ENCODE measurements at places on chromosomes 7 and 10. TPM values are rescaled to one million over a fixed set of nuclear protein-coding genes. Genes with fewer than 3 reads are reported as not detected.

DNA sequence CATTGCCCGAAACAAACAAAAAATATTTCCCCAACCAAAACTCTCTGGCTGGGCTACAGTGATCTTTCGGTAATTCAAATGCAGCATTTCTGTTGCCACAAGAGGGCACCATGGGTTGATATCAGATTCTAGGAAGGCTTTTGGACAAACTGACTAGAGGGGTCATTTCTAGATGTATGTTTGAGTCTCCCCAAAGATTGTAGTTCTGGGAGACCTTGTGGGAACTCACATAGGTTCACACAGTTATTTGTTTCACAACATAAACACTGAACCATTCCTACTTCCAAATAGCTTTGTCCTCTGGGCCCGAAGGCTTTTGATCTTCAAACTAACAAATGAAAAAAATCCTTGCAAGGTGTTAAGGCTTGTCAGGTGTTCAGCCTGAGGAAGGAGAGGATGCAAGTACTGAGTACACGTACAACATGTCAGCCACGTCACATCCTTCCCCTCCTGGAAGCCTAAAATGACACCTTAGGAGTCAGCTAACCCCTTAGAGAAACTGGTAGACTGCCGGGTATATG, 37.0 kb upstream of the IL15RA start:
- peak overlapping the region; percentile 80 for H3K27ac ChIP-seq
- H3K36me3 ChIP-seq: peaks cover 73% of the 10 kb centered on the region

GRCh38 chr7:38368191-38368605, 94.8 kb upstream of the TARP start:
- peak; percentile 73 for DNase-seq
- peak overlapping the region; percentile 66 for H3K4me3 ChIP-seq
- no peaks in the 10 kb centered on the region for H3K27me3 ChIP-seq
- peaks cover 44% of the 10 kb centered on the region for H3K4me1 ChIP-seq

- peaks cover 9% of the 10 kb centered on the region for H3K27me3 ChIP-seq
- H3K4me1 ChIP-seq: peaks cover 17% of the 10 kb centered on the region
- no peaks in the 10 kb centered on the region for H3K36me3 ChIP-seq
- no peak overlapping the region for H3K4me3 ChIP-seq
- DNase-seq: no peak
- no peak overlapping the region for H3K27ac ChIP-seq
Observed at GRCh38 chr7:128735436-128735835, 3.7 kb upstream of the CALU start.

GRCh38 chr7:24885305-24885704, 94.7 kb downstream of the OSBPL3 start:
- H3K4me3 ChIP-seq: no peak overlapping the region
- no peak overlapping the region for H3K27ac ChIP-seq
- H3K4me1 ChIP-seq: no peaks in the 10 kb centered on the region
- peaks cover 10% of the 10 kb centered on the region for H3K36me3 ChIP-seq

- DNase-seq: no peak
- H3K27me3 ChIP-seq: no peaks in the 10 kb centered on the region
- H3K36me3 ChIP-seq: no peaks in the 10 kb centered on the region
- no peak overlapping the region for H3K27ac ChIP-seq
- H3K4me3 ChIP-seq: no peak overlapping the region
Observed at GRCh38 chr7:156001496-156002260, 189.4 kb upstream of the SHH start.

GRCh38 chr7:80480566-80480965, 31.3 kb downstream of the GNAT3 start:
- H3K4me3 ChIP-seq: no peak overlapping the region
- H3K36me3 ChIP-seq: no peaks in the 10 kb centered on the region
- no peaks in the 10 kb centered on the region for H3K4me1 ChIP-seq

DNA sequence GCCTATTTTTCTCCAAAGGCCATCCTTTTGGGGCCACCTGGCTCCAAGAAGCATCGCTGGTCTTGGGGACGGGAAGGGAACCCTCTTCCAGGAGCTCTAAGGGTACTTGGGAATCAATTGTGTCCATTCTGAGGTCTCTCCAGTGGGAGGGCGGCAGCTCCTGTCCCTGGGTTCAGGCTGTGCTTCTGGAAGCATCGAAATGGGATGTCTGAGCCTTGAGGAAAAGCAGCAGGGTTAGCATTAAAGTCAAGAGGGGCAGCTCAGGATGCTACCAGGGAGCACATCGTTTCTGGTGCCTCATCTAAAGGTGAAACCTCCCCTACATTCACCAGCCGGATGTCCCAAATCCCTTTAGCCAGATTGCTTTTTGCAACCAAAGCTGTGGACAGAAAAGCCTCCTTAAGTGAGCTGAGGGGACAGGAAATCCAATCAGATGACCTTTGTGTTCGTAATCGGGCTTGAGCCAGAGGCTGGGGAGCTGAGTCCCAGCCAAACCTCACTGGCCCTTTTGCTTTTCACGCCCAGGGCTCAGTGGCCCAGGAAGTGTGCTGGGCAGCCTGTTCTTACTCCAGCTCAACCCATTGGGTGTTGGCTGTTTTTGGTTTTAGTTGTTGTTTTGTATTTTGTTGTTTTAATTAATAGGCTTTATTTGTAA, 88.8 kb upstream of the ANLN start:
- no peak for DNase-seq
- H3K4me3 ChIP-seq: no peak overlapping the region
- no peaks in the 10 kb centered on the region for H3K36me3 ChIP-seq
- no peaks in the 10 kb centered on the region for H3K4me1 ChIP-seq
- H3K27me3 ChIP-seq: no peaks in the 10 kb centered on the region

GRCh38 chr10:66746246-66746645, 179.6 kb upstream of the LRRTM3 start:
- no peak overlapping the region for H3K27ac ChIP-seq
- H3K4me3 ChIP-seq: no peak overlapping the region
- H3K4me1 ChIP-seq: no peaks in the 10 kb centered on the region
- no peaks in the 10 kb centered on the region for H3K36me3 ChIP-seq
- H3K27me3 ChIP-seq: no peaks in the 10 kb centered on the region
- no peak for DNase-seq

- peaks cover 7% of the 10 kb centered on the region for H3K27me3 ChIP-seq
- no peaks in the 10 kb centered on the region for H3K4me1 ChIP-seq
- H3K27ac ChIP-seq: no peak overlapping the region
- no peaks in the 10 kb centered on the region for H3K36me3 ChIP-seq
- no peak for DNase-seq
Observed at GRCh38 chr7:39421251-39421650, 145.0 kb upstream of the YAE1 start.

DNA sequence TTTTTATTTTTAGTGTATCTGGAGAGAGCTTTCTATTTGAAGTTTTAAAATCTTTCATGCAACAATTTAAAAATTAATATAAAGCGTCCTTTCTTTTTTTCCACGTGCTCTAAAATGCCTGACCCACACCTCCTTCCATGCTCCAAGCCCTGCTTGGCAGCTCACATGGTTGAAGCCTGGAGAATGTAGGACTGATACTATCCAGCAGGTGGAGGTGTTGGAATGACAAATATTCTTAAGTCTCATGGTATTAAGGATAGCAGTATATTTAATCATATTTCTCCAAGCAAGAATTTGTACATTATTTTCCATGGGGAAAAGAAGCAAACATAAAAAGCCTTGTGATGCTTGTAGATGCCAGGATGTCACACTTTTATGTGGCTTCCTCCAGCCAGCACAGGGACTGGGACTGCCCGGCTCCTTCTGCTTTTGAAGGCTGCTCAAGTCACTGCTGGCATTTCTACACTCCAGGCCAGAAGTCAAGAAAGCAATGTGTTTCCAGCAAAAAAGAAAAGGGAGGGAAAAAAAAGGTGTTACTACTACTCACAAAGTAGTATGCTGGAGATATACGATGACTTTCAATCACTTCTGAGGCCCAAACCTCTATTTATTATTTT, 49.7 kb downstream of the BZW2 start:
- no peaks in the 10 kb centered on the region for H3K4me1 ChIP-seq
- H3K27ac ChIP-seq: no peak overlapping the region
- no peaks in the 10 kb centered on the region for H3K27me3 ChIP-seq
- H3K36me3 ChIP-seq: peaks cover 63% of the 10 kb centered on the region
- H3K4me3 ChIP-seq: no peak overlapping the region

DNA sequence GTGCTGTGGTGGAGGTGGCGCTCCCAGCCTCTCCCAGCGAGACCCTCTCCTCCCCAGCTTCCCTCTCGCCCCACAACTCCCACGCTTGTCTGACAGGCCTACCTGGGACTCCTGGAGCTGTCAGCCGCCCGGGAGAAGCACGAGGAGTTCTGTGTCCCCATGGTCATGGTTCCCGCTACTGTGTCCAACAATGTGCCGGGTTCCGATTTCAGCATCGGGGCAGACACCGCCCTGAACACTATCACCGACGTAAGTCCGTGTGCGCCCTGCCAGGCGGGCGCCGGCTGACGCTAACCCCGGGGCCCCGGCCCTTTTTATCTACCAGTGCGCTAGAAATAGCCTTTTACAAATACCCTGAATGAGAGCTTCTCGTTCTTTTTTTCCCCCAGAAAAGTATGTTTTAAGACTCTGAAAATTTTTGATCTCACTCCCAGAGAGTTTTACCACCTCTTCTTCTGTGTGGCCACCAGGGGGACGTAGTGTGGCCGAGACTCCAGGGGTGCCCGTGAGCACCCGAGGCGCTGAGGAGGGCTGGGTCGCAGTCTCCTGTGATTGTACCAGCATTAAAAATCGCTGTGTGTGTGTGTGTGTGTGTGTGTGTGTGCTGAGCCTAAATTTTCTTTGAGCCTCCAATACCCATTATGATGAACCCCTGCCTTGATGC, 52.6 kb downstream of the PFKP start:
- H3K4me1 ChIP-seq: no peaks in the 10 kb centered on the region
- no peak for DNase-seq

DNA sequence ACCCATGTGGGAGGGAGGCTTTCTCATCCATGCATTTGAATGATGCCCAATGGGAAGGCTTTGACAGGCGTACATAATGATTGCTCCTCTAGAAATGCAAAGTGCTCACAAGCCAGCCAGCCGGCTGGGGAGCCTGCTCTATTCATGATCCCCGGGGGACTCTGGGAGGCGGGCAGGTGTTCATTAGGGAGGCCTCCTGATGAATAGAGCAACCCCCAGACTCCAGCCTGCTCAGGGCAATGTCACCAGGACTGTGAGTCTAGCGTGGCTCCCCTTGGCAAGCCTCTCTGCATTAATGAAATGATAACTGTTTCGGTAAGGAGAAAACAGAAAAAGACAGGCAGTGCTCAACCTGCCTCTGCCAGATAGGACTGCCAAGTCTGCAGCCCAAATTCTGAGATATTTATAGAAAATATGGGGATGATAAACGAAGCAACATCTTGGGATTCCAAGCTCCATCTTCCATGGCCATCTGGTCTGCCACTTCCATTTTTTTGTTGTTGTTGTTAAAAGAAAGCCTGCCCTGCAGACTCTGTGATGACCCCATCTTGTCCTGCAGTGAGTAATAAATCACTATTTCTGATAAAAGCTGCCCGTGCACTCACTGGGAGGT, 236.4 kb downstream of the PRPF18 start:
- H3K4me1 ChIP-seq: peaks cover 14% of the 10 kb centered on the region
- H3K36me3 ChIP-seq: no peaks in the 10 kb centered on the region
- H3K27ac ChIP-seq: no peak overlapping the region
- no peak for DNase-seq

GRCh38 chr10:59432207-59432900, 70.0 kb upstream of the FAM13C start:
- H3K27ac ChIP-seq: no peak overlapping the region
- no peak overlapping the region for H3K4me3 ChIP-seq
- DNase-seq: no peak
- H3K36me3 ChIP-seq: no peaks in the 10 kb centered on the region
- no peaks in the 10 kb centered on the region for H3K27me3 ChIP-seq
- H3K4me1 ChIP-seq: no peaks in the 10 kb centered on the region

DNA sequence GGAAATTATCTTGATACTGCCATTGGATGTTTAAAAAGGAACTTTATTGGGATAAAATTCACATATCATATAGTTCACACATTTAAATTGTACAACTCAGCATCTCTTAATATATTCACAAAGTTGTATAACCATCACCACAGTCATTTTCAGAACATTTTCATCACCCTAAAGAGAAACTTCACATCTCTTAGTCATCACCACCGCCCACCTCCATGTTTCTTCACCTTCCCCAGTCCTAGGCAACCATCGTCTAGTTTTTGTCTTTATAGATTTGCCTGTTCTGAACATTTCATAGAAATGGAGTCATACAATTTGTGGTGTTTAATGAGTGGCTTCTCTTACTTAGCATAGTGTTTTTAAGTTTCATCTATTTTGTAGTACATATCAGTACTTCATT, 96.6 kb downstream of the ANKRD30A start:
- H3K36me3 ChIP-seq: no peaks in the 10 kb centered on the region
- no peak overlapping the region for H3K27ac ChIP-seq
- no peak overlapping the region for H3K4me3 ChIP-seq
- no peak for DNase-seq

GRCh38 chr7:38425509-38425908, 152.1 kb upstream of the TARP start:
- H3K27ac ChIP-seq: no peak overlapping the region
- no peaks in the 10 kb centered on the region for H3K36me3 ChIP-seq
- H3K4me1 ChIP-seq: peaks cover 4% of the 10 kb centered on the region
- H3K27me3 ChIP-seq: peaks cover 5% of the 10 kb centered on the region
- no peak for DNase-seq

DNA sequence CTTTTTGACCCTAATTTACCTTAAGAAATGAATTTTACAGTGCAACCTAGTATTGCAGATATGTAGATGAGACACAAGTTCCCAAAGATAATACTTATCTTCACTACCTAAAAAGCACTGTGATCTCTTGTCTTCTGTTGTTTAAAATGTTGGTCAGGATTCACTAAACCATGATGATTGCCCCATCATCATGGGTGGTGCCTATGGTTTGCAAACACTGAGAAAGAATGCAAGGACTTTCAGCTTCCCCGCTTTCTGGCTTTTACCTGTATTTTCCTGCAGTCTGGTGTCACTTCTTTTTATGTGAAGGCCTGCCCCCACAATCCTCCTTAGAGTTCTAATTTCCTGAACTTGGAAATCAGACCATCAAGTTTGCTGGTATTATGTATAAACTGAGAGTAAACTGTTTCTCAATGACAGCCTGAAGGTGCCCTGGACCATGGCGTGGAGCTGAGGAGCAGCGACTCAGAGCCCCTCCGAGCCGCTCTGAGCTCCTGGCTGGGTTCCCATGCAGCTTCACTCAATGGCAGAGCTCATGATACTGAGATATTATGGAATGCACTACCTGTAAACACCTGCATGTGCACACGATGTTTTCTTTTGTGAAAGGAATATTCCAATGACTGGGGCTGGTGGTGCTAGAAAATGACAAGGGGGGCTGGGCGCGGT, 118.4 kb upstream of the EFCAB10 start:
- H3K27ac ChIP-seq: no peak overlapping the region
- H3K27me3 ChIP-seq: no peaks in the 10 kb centered on the region
- DNase-seq: no peak
- peaks cover 9% of the 10 kb centered on the region for H3K36me3 ChIP-seq
- no peak overlapping the region for H3K4me3 ChIP-seq

GRCh38 chr7:154997840-154998370, 5.0 kb downstream of the PAXIP1 start:
- H3K4me1 ChIP-seq: peaks cover 9% of the 10 kb centered on the region
- no peak overlapping the region for H3K4me3 ChIP-seq
- H3K27me3 ChIP-seq: no peaks in the 10 kb centered on the region
- no peak for DNase-seq

RNF133 gene
- total RNA-seq: not detected

SPDYE6 gene
- total RNA-seq: not detected

EFCAB10 gene
- 0.86 TPM for total RNA-seq

ITPRID1 gene
- not detected for total RNA-seq

FFAR4 gene
- not detected for total RNA-seq

CPA2 gene
- total RNA-seq: not detected

GPC2 gene
- total RNA-seq: 7.0 TPM

IL2RA gene
- total RNA-seq: 220 TPM

SLC18A2 gene
- 0.25 TPM for total RNA-seq

STEAP1B gene
- total RNA-seq: not detected

DNAJC12 gene
- total RNA-seq: not detected

TMEM139 gene
- 0.91 TPM for total RNA-seq

C10orf62 gene
- not detected for total RNA-seq

OPN1SW gene
- not detected for total RNA-seq

SEMA4G gene
- total RNA-seq: 1.1 TPM

ATRNL1 gene
- total RNA-seq: not detected
